ENCODE measurements at places on chromosomes 2 and 18.

DNA sequence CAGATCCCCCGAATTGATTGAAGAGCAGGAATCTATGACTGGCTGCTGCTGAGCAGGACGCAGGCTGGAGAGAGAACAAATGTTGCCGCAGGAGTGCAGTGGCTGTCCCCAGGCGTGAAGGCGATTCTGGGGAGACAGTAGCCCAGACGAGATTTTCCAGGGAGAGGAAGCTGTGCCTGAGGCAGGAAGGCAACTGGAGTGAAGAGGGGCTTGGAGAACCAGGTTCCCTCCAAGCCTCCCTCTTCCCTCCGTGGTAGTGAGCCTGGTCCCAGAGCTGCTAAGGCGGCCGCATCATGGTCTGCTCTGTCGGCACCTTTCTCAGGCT is 1.3 kb upstream of the NPPC start:
- DNase-seq, result no peak

DNA sequence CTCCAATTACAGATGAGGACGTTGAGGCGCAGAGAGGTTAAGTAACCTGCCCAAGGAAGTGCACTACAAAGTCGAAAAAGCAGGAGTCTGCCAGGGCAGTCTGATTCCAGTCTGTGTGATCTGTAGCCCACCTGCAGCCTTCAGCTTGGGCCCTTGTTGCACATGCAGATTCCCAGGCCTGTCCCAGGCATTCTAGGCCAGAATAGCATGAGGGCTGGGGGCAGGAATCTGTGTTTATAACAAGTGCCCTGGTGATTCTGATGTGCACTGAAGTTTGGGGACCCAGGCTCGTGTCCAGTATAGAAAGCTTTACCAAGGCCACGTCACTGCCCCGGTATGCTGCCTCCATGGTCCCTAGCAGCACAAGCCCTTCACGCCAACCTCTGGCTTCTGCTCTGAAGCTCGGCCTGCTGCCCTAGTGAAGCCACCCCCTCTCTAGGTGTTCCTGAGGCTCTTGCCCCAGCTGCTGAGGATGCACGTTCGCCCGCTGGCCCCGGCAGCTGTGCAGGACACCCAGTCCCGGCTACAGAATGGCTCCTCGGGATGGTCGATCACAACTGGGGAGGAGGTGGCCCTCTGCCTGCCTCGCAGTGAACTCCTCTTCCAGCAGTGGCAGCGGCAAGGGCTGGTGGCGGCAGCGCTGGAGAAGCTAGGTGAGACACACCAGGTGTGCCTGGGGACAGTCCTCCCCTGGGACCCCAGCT is 4.6 kb downstream of the CHRNG start:
- no peak for DNase-seq

- no peak for DNase-seq
Observed at GRCh38 chr2:180334514-180334913, 327.4 kb upstream of the CWC22 start.

GRCh38 chr2:185796758-185797157 is 58.2 kb downstream of the FSIP2 start:
- DNase-seq, result no peak

GRCh38 chr2:177568390-177568789 is 175.8 kb downstream of the AGPS start:
- no peak for DNase-seq

DNA sequence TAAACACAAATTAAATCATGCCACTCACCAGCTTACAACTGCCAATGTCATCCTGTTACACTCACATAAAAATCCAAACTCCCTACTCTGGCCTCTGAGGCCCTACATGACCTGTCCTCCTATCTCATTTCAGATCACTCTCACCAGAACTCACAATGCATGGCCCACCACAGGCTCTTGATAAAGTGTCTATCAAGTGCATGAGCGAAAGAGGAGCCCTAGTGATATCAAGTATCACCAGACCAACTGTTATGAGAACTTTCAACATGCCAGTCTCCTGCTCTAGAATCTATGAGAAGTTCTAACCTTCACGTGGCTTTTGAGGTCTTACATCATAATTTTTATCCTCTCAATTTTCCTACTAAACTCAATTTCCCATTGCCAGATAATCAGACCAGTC is 76.4 kb upstream of the CD226 start:
- no peak for DNase-seq

DNA sequence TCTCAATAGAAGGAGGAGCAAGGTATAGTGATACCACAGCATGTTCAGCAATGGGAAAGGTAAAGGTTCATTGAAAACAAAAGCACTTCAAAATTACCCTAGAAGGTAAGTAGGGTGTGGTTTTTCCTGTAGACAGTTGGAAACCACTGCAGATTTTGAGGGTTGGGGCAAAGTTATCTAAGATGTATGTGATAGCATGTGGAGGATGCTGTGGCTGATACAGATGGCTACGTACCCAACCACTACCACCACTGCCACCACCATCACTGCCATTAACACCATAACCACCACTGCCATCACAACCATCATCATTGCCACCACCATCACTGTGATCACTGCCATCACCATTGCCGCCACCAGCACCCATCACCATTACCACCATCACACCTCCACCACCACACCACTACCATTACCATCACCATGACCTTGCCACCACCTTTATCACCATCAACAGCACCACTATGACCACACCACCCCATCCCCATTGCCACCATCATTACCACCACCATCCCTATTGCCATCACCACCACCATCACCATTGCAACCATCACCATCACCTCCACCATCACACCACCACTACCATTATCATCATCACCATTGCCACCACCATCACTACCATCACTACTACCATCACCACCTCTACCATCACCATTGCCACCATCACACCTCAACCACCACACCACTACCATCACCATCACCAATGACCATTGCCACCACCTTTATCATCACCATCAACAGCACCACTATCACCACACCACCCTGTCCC is 3.7 kb downstream of the TMSB10 start:
- no peak for DNase-seq

DNA sequence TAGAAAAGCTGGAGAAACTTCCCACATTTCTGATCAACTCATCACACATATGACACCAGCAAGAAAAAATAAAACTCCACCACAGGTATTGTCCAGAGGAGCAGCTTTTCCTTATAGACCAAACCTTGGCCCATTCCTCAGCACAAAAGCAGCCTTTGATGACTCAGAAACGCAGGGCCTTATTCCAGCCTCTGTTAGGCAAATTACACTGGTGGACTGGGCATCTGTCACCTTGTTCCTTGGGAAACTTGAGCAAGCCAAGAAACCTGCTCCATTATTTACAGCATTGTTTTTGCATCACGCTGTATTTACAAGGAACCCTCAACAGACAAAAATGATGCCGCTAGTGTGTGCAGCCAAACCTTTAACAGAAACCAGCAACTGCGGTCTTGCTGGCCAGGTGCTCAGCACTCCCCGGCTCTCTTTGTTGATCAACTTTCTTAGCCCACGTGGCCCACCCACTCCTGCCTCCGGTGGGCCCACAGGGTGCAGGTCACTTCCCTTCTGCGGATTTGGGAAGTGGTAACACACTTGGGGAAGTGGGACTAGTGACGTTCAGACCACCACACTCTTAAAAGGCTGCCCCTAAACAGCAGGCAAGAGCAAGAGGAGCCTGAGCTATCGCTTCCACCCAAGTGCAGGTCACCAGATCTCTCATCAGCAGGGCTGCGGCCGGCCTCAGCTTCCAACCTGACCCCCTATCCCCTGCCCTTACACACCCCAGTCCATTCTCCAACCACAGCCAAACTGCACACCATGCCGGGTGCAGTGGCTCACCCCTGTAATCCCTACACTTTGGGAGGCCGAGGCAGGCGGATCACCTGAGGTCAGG is 1.5 kb downstream of the AP1S3 start:
- no peak for DNase-seq

GRCh38 chr2:100113990-100114433 is 28.4 kb downstream of the AFF3 start:
- no peak for DNase-seq

DNA sequence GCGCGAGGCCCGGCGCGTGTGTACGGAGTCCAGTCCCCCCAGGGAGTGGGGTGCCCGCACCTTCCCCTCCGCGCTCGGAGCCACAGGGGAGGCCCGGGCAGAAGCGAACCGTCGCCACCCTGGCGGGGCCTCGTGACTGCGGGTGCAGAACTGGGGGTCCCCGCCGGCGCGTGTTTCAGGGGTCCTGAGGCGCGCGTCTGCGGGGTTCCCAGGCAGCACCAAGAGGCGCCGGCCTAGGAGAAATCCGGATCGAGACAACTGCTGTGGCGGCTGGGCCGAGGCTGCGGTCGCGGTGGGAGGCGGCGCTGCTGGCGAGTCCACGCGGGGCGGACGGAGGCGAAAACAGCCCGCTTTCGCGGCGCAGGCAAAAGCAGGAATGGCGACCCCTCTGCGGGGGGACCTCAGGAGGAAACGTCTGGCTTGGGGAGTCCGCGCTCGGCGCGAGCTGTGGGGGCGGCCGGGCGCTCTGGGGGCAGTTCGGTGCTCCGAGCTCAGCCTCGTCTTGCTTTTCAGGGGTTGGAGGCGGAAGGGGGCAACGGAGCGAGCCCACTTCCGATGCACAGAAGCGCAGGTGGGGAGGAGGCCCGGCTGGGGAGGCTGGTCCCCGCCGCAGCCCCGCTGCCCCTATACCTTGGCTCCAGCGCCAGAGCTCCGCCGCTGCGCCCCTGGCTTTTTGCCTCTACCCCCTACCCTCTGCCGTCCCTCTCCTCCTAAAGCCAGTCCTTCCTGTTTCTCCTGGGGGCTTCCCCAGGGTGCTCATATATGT is 81.5 kb upstream of the LDLRAD4 start:
- peak; percentile 1 for DNase-seq
